ENCODE measurements at places on chromosomes 5 and 9. TPM values are rescaled to one million over a fixed set of nuclear protein-coding genes. Genes with fewer than 3 reads are reported as not detected.

GRCh38 chr5:147673791-147674190 is 108.7 kb downstream of the JAKMIP2 start:
- DNase-seq: no peak

DNA sequence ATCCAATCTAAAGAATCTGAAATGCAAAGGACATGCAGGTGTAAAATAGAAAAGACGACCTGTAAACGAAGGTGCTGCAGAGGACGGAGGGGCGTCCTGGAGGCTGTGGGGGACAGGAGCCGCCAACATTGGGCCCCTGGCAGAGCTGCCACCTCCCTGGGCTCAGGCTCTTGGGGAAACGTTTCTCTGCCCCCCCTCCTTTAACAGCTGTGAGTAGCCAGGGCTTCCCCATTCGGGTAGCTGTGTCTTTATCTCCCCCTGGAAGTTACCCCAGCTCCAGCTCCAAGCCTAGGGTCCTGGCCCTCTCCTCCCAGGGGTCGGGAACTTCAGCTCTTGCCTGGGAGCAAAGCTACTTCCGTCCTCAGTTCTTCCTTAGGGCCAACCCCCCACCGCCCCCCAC is 51.5 kb downstream of the PSD2 start:
- no peak for DNase-seq

DNA sequence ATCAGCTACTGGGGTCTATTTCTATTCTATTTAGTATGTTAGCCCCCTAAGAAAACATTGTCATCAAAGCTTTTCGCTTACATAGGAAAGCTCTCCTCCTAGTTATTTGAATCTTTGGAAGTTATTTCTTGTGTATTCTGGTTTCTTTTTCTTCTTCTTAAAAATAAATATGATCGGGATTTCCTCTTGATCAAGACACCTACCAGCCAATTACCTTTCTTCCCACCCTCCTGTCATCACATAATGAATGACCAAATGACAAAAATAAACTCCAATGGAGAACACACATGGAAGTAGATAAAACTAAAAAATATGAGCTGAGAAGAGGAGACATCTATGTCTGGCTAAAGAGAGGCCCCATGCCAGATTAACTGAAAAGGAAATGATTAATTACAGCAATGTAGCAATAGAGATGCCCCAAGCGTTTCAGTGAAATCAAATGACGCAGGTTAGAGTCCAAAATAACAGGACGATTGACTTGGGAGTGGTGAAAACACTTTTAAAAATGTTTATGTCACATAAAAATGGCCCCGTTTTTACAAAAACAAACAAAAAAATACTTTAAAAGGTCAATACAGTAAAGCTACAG is 59.5 kb upstream of the PCSK1 start:
- DNase-seq: no peak

The ESM1 gene
- not detected for total RNA-seq

DNA sequence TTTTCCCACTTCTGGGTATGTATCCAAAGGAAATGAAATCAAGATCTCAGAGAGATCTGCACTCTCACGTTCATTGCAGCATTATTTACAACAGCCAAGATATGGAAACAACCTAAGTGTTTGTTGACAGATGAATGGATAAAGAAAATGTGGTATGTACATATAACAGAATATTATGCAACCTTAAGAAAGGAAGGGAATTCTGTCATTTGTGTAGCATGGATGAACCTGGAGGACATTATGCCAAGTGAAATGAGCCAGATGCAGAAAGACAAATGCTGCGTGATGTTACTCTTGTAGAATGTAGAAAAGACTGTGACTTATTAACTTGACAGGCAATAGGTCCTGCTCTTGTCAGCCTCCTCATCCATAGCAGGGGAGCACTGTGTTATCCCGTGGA is 31.4 kb downstream of the PPARGC1B start:
- no peak for DNase-seq

DNA sequence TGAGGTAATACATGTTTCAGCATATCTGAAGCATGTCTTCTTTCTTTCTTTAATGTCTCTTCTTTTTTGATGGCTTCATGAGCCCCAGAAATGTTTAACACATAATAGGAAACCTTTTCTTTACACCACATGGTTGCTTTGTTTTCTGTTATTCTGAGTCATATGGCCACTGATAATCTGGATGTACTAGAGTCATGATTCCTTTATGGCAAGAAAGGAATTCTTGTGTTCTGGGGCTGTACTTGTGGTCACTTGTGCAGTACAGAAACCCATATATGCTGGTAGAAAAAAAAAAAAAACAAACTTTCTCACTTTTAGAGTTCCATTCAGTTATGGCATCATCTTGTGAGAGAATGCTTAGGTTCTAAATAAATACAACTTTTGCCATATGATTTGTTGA is 1669.3 kb upstream of the CDH9 start:
- no peak for DNase-seq

GRCh38 chr5:66987949-66988838 is 208.4 kb downstream of the CD180 start:
- no peak for DNase-seq

The C5orf52 gene
- not detected for total RNA-seq

The CLIC3 gene
- 6.5 TPM for total RNA-seq

GRCh38 chr5:6755519-6755918 is 42.3 kb downstream of the TENT4A start:
- DNase-seq: no peak

DNA sequence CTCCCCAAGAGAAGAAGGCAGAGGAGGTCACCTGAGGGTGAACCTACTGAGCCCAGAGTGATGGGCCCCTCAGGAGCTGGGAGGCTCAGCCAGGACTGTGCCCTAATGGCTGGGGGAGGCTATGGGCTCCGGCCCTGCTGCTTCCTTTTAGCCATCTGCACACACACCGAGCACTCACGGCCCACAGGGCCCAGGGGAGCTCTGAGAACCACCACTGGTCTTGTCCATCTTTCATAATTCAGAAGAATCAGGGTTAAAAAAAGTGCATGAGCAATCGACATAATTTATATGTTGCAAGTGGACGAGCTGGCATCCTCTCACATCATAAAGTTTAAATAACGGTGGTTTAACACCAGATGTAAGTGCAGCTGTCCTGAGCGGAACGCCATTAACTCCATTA is 162.1 kb downstream of the FSTL4 start:
- no peak for DNase-seq

The EPB41L4A gene
- total RNA-seq: 13.8 TPM

GRCh38 chr5:170791325-170791954 is 7.9 kb downstream of the GABRP start:
- DNase-seq: peak; percentile 77

The CDH12 gene
- total RNA-seq: not detected
